ENCODE measurements at places on chromosomes 1 and 21.

- H3K36me3 ChIP-seq = no peaks in the 10 kb centered on the region
- no peak overlapping the region for H3K4me3 ChIP-seq
- H3K27ac ChIP-seq = no peak overlapping the region
- no peaks in the 10 kb centered on the region for H3K4me1 ChIP-seq
- no peak for DNase-seq
- no peaks in the 10 kb centered on the region for H3K27me3 ChIP-seq
These were observed 239.9 kb upstream of the IRF2BP2 start for GRCh38 chr1:234849832-234850231.

DNA sequence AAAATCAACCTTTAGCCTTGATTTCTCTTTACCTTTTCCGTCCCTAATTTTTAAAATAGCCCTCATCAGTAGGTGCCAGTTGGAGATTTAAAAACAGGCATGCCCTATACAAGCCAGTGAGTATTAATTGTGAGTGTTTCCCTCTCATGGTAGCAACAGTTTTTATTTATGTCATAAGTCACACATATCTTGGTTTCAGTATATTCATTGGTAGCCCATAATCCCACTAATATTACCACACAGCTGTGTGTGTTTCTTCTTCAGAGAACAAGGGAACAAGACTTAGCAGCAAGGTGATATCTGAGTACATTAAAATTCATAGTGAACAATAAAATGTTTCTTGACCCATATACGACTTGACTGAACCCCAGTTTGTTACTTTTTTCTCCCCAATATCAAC lies 68.6 kb upstream of the HSPA13 start:
- H3K4me3 ChIP-seq = no peak overlapping the region
- no peak overlapping the region for H3K27ac ChIP-seq
- H3K4me1 ChIP-seq = no peaks in the 10 kb centered on the region
- no peak for DNase-seq
- no peaks in the 10 kb centered on the region for H3K27me3 ChIP-seq
- no peaks in the 10 kb centered on the region for H3K36me3 ChIP-seq

DNA sequence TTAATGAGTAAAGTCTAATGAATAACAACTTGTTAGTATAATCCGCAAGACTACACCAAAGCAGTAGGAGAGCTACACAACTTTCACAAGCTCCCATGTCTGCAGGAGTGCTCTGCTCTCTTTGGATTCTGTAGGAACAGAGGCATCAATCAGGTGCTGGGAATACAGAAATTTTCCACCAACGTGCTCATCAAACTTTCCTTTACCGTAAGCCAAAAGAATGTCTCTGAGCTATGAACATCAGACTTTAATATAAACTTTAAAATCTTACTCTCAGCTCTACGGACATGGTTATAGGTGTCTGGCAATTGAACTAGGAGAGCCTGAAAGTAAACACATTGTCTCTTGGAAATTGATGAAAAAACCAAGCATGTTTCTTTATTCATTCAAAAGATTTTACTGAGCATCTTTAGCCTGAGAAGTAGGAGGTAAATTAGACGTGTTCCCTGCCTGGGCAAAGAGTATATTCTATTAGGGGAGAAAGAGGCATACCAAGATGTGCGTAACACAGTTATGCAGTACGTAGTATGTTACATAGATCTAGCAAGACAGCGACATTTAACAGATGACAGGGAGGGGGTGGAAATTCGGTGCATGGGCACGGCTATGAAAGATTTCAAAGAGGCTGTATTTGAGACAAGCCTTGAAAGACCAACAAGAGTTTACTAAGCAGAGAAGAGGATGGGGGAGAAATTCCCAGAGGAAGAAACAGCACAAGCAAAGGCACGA lies 85.2 kb downstream of the TM2D1 start:
- no peaks in the 10 kb centered on the region for H3K27me3 ChIP-seq
- no peak overlapping the region for H3K4me3 ChIP-seq
- peak overlapping the region; percentile 81 for H3K27ac ChIP-seq
- no peaks in the 10 kb centered on the region for H3K36me3 ChIP-seq

- H3K4me1 ChIP-seq = no peaks in the 10 kb centered on the region
- no peaks in the 10 kb centered on the region for H3K36me3 ChIP-seq
- DNase-seq = no peak
- peak overlapping the region; percentile 24 for H3K4me3 ChIP-seq
- no peak overlapping the region for H3K27ac ChIP-seq
These were observed 367 bp downstream of the WNT2B start for GRCh38 chr1:112509005-112509659.

DNA sequence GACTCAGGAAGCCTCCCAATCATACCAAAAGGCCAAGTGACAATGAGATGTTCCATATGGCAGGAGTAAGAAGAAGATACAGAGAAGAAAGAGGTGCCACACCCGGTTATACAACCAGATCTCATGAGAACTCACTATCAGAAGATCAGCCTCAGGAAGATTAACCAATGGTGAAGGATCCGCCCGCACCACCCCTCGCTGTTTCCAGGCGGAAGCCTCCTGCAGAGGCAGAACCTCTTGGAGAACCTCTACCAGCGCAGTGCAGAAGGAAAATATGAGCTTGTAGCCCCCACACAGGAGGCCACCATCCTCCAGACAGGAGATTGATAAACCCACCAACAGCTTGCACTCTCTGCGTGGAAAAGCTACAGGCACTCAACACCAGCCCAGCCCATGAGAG lies 245.1 kb downstream of the POTED start:
- no peak overlapping the region for H3K27ac ChIP-seq
- no peaks in the 10 kb centered on the region for H3K27me3 ChIP-seq
- no peaks in the 10 kb centered on the region for H3K4me1 ChIP-seq
- no peaks in the 10 kb centered on the region for H3K36me3 ChIP-seq
- no peak overlapping the region for H3K4me3 ChIP-seq

- no peaks in the 10 kb centered on the region for H3K27me3 ChIP-seq
- peaks cover 2% of the 10 kb centered on the region for H3K4me1 ChIP-seq
- H3K27ac ChIP-seq = no peak overlapping the region
- no peak overlapping the region for H3K4me3 ChIP-seq
- no peak for DNase-seq
These were observed 14.0 kb upstream of the TBX19 start for GRCh38 chr1:168266644-168267186.

- H3K27me3 ChIP-seq = peaks cover 21% of the 10 kb centered on the region
- DNase-seq = peak; percentile 57
- H3K27ac ChIP-seq = no peak overlapping the region
- H3K4me3 ChIP-seq = no peak overlapping the region
These were observed 18.8 kb downstream of the RNF220 start for GRCh38 chr1:44423591-44424537.

DNA sequence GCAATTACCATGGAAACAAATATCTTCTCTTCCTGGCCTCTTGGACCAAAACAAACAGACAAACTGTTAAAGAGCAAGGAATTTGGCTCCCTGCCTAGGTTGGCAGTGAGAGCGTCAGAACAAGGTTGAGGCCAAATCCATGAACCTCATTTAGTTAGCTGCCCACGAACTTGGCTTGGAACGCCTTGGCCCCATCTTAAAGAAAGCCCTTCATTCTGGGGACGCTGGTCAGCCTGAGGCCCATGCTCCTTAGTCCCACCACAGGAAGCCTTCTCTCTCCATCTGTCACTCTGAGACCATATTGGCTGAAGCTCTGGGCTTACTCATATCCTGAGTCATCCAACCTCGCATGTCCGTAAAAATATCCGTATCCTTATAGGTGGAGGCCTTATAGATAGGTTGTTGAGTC lies 62.4 kb upstream of the DIRAS3 start:
- H3K4me3 ChIP-seq = no peak overlapping the region
- H3K27ac ChIP-seq = no peak overlapping the region
- H3K4me1 ChIP-seq = no peaks in the 10 kb centered on the region

DNA sequence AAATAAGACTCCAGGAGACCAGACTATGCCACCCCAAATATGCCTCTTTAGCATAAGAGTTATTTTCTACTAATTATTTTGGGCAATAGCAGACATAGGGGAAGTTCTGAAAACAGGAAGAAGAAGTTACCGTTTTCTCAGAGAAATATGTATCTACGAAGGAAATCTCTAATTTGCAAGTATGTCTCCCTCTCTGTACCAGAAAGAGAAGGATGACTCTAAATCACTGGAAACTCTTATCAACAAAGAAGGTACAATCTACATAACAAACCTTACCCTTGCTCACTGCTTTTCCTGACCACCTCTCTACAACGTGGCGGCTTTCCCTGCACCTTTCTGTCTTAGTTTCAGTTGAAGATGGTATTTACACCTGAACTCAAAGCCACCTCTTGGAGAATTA lies 49.0 kb downstream of the OMA1 start:
- no peaks in the 10 kb centered on the region for H3K27me3 ChIP-seq
- H3K4me1 ChIP-seq = no peaks in the 10 kb centered on the region
- no peaks in the 10 kb centered on the region for H3K36me3 ChIP-seq
- no peak for DNase-seq
- no peak overlapping the region for H3K27ac ChIP-seq
- H3K4me3 ChIP-seq = no peak overlapping the region

DNA sequence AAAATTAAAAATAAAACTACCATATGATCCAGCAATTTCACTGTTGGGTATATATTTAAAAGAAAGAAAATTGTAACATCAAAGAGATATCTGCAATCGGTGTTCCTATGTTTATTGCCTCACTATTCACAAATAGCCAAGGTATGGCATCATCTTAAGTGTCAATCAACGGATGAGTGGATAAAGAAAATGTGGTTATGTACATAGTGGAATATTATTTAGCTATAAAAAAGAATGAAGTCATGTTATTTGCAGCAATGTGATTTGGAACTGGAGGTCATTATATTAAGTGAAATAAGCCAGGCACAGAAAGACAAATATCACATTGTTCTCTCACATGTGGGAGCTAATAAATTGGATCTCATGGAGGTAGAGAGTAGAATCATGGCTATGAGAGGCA lies 76.3 kb downstream of the RD3 start:
- no peak for DNase-seq
- H3K27ac ChIP-seq = no peak overlapping the region
- no peak overlapping the region for H3K4me3 ChIP-seq
- H3K4me1 ChIP-seq = no peaks in the 10 kb centered on the region
- H3K36me3 ChIP-seq = no peaks in the 10 kb centered on the region

DNA sequence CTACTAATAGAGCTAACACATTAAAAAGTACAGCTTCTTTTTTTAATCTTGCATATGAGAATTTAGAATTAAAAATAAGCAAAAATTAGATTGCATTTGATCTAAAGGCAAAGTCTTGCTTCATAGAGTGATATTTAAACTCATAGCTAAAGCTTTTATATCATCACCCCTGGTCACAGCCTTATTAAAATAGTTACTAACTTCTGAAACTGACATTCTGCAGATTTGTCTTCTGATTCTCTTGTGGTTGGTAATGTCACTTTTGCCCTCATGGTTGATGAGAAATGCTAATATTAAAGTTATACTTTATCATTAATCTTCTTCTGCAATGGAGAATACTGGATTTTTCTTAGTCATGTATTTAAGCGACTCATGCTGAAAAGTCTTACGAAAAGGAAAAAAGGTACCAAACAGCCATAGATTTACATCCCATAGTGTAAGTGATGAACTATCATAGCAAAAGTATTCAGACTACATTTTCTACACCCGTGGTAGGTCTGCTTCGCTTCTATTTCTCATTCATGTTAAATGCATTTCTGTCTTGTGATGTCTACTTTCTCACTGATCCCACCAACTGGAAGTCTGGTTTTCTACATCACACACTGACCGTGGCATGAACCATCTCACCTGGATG lies 330.5 kb upstream of the B3GALT2 start:
- no peaks in the 10 kb centered on the region for H3K36me3 ChIP-seq
- H3K27ac ChIP-seq = no peak overlapping the region
- no peaks in the 10 kb centered on the region for H3K27me3 ChIP-seq
- DNase-seq = no peak
- H3K4me3 ChIP-seq = no peak overlapping the region

DNA sequence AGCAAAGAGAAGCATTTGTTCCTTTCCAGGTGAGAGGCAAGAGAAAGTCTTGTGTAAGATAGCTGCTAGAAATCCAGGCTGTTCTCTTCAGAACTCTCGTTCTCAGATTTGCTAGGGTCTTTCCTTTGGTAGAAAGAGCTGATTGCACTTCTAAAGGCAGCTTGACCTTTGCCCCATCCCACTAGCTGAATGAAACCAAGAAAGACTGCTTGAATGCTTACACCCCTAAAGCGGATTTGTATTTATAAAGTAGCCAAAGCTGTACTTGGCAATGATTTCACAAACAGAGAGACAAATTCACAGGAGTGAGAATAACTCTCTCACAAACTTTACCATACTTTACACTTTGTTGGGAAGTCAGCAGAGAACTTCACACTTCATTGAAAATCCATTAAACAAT lies 424.1 kb downstream of the TTLL7 start:
- H3K36me3 ChIP-seq = no peaks in the 10 kb centered on the region
- H3K27me3 ChIP-seq = no peaks in the 10 kb centered on the region
- H3K27ac ChIP-seq = no peak overlapping the region
- no peak for DNase-seq
- no peaks in the 10 kb centered on the region for H3K4me1 ChIP-seq

DNA sequence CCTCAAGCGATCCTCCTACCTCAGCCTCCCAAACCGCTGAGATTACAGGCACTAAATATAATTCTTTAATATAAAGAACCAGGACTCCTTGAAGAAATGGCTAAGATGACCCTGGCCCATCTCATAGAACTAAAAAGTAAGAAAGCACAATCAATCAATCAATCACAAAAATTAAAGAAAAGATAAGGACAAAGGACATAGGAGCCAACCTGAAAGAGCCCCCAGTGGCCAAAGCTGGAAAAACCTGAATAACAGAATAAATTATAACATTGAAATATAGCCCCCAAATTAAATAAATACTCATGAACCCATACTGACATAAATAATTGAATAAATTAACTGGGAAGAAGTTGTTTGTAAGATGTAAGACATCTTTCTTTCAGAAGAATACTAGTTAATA lies 8.9 kb downstream of the NUP210L start:
- H3K27me3 ChIP-seq = no peaks in the 10 kb centered on the region
- DNase-seq = no peak
- H3K27ac ChIP-seq = no peak overlapping the region
- H3K36me3 ChIP-seq = no peaks in the 10 kb centered on the region
- no peaks in the 10 kb centered on the region for H3K4me1 ChIP-seq

DNA sequence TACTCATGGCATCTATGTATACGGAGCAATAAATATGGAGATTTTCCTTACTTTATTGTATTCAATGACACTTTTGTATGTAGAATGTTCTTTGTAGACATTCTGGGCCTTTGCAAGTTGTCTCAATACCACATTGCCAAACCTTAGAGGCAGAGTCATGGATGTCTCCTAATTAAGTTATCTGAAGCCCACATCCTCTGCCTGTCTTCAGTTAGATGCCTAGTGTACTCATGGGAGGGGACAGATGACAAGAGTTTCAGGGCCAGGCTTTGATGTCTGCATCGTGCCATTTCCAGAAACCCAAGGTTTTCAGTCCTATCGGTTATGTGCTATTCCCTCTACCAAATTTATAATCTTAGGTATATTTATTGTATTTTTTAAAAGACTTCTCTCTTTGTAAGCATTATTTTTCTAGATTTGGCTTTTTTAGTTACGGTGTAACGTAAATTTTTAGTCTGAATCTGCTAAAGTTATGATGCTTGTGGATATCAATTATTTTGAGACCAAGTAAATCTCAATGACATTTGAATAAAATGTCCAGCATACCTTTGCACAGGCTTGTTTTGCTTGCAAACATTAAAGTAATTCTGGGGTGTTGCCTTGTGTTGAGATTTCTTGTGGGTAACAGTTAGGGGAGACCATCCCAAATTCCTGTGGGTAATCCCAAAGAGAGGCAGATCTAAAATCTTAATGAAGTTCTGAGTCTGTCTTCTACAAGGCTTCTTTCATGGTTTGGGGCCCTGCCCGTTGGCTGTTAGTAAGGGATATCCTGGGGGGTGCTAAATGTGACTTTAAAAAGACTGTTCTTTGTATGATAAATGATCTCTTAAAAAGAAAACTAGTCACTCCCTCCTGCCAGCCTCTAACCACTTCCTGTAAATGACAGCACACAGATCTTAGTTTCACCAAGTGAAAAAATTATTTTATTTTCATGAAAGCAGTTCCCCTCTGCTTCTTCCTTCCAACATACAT lies 8.0 kb upstream of the MACF1 start:
- DNase-seq = no peak
- no peaks in the 10 kb centered on the region for H3K27me3 ChIP-seq
- no peaks in the 10 kb centered on the region for H3K4me1 ChIP-seq
- H3K27ac ChIP-seq = peak overlapping the region; percentile 93
- no peaks in the 10 kb centered on the region for H3K36me3 ChIP-seq
